ENCODE measurements at places on chromosomes 12 and 14.

DNA sequence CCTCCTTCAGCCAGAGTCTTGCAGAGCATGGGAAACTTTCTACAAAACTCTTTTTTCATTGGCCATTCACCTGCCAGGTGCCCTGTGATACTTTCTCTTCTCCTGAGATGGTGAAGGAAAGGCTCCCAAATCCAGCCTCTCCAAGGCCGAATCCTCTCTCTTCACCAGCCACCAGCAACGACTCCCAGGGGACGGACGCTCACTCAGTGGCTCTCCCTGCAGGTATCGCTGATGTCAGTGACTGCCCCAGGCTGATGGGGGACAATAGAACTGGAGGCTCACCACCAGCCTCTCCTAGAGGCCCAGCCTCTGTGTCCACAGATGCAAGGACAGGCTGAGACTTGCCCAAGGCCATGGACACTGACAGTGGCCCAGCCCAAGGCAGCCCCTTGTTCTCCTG lies 204.1 kb downstream of the BCL11B start:
- DNase-seq, result no peak

- peak; percentile 59 for DNase-seq
Observed at GRCh38 chr14:94129111-94129757, at the start of gene IFI27L2. TSS of gene IFI27L2 (minus strand) at chr14:94129604. CDS start at chr14:94129564, 40 bp downstream.

DNA sequence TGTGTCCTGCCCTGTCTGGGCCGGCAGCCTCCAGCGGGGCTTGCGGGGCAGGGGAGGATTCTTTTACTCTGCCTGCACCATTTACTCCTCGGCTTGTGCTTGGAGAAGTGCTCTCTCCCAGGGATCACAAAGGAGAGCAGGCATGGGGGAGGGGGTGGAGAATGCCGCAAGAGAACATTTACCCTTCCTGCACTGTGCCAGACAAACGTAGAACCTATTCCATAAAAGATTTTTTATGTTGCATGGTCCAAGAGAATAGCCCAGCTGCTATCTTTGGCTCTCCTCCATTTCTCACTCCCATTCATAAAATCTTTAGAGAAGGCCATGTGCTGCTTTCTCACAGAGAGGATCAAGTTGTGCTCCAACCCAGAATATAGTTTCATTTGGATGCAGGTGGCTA lies 159.4 kb downstream of the SPTSSA start:
- no peak for DNase-seq

- DNase-seq, result no peak
Observed at GRCh38 chr12:47833591-47834012, 13.9 kb upstream of the HDAC7 start.

GRCh38 chr12:111826316-111826715 lies 15.7 kb upstream of the MAPKAPK5 start:
- no peak for DNase-seq

DNA sequence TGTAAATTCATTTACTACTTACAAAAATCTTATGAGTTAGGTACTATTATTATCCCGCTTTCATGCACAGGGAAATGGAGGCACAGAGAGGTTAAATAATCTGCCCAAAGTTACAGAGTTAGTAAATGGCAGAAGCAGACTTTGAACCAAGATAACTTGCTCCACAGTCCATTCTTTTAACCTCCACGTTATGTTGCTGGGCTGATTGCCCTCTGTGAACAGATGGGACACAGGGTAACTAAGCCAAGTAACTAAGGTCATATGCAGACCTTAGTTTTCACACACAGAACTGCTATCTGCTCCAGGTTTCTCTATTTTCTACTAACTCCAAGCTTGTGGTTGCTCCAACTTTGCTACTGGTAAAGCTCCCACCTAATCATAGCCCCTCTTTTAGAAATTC lies 147.1 kb upstream of the IFNG-AS1 start:
- DNase-seq, result no peak

- no peak for DNase-seq
Observed at GRCh38 chr12:117525766-117526165, 164.3 kb upstream of the NOS1 start.

DNA sequence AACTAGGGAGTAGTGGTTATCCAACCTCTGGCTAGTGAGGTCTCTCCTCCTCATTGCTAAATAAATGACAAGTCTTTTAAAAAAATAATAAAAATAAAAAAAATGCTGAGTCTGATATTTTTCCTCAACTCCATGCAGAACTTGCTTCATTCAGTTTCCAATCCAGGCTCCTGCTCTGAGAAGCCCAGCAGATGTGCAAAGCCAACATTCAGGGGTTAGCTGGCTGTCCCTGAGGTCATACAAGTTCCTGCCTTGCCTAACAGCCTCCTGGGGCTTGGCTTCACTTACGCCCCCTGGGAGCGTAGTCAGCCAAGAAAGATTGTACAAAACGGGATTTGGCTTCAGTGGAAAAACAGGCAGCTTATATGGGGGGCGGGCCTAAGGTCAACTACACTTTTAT lies 23.3 kb downstream of the RTRAF start:
- DNase-seq, result no peak

- no peak for DNase-seq
Observed at GRCh38 chr14:86865934-86866333, 1127.0 kb downstream of the GALC start.

DNA sequence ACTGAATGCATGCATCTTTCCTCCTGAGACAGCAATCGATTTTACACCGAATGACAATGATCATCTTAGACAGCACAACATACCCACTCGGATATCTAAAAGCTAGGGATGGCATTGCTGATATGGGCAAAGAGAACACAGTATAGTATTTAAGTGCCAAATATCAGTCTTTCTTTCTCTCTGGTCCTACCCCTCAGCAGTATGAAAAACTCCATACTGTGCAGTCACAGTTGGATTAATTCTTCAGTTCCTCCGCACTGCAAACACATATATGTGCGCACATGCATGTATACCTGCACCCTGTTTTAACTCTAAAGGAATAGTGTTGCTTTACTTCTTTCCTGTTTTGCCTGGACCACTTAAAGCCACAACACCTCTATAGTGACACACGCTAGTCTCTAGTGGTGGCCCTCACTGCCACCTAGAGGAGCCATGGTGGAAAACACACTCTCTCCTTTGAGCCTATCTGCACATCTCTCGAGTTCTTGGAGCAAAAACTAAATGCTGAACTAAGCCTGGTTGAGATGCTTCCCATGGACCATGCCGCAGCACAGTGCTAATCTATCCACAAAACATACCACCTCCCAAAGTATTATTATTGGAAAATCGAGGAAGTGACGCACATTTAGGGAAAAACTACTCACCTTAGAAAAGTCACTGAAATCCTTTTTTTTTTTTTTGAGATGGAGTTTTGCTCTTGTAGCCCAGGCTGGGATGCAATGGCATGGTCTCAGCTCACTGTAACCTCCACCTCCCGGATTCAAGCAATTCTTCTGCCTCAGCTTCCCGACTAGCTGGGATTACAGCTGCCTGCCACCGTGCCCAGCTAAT lies 11.9 kb downstream of the TMEM52B start:
- DNase-seq, result peak; percentile 23

DNA sequence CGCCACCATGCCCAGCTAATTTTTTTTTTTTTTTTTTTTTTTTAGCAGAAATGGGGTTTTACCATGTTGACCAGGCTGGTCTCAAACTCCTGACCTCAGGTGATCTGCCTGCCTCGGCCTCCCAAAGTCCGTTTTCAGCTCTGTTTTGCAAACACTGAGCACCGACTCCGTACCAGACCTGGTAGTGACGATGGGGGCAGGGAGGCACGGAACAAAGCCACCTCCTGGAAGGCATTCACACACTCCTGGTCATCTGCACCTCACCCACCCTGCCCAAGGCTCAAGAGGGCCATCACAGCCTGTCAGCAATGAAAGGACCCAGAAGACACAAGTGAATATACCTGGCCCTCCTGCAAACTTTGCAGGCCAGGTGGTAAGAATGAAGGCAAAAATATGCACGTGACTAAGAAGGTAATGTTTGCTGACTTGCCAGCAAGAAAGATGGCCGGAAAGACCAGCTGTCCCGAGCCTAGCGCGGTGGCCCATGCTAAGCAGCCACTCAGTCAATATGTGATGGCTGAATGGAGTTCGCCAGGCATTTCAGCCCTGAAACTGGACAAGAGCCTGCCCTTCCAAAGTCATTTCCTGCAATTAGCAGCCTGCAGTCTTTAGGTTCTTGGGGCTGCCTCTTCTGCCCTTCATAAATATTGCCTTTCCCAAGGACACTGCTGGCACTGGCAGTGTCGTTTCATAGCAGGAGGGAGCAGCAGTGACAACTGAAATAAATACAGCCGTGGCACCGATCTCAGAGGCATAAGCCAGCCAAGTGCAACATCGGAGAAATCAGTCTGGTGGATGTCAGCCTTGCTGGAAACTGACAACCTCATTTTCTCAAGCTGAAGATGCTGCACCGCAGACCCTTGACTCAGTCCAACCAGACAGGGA lies 17.6 kb downstream of the MMAB start:
- no peak for DNase-seq

DNA sequence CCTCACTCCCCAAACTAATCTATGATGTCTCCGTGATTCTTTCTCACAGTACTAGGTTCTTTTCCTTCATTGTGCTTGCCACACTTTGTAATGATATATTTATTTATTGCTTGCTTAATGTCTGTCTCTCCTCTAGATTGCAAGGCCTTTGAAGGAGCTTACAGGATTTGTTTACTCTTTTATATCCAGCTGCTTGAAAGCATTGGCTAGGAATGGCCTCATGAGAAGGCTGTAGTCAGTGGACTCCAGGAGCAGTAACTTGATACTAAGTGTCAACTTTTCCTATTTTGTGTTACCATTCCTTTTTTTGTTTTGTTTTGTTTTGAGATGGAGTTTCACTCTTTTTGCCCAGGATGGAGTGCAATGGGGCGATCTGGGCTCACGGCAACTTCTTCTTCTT lies 7.3 kb upstream of the FAM234B start:
- no peak for DNase-seq

- no peak for DNase-seq
Observed at GRCh38 chr14:24880689-24881088, 169.3 kb downstream of the STXBP6 start.

GRCh38 chr14:43155258-43155657 lies 1351.8 kb downstream of the FSCB start:
- DNase-seq, result no peak

DNA sequence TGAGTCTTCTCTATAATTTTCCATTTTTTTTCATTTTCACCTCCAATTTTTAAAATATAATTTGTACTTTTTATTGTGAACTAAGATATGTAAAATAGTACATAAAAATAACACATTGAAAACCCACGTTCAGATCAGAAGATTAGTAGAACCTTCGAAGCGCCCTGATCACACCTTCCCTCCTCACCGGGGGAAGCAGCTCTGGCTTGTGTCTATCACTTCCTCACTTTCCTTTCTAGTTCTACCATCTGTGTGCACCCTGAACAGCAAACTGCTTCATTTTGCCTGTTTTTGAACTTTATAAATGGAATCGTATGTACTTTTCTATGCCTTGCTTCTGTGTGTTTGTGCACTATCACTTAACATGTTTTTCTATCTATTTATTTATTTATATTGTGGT lies 11.8 kb upstream of the CD27 start:
- no peak for DNase-seq

DNA sequence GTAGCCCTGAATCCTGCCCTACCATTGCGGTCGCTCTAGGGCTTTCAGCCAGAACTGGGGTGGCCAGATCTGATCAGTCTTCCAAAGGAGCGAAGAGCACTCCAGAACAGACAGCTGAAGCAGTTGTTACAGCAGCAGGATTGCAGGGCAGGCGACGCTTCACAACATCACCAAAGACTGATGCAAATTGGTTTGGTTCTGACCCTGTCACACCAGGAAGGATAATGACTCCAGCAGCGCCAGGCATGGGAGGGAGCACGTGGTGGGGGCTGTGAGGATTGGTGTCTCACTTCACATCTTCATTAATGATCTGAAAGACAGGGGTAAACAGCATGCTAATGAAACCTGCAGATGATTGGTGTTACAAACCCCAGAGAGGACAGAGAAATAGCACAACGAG lies 30.6 kb upstream of the VSX2 start:
- no peak for DNase-seq

DNA sequence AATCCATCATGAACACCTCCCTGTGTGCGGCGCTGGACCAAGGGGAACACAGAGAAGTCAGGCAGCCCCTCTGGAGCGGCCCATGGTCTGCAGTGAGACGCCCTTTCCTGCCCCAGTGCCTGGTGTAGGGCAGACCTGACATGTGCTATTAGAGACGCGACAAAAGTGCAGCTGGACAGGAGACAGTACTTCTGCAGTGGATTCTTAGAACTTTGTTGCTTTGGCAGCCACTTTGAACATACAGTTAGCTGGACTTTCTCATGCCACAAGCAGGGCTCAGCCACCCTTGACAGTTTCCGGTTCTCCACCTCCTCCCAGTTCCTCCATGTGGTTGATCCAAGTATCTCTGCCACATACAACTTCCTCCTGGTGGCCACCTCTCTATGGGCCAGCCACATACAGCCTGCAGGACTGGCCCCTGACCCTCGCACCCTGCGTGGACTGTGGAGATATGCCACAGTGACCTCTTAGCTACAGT lies 45.9 kb downstream of the LGMN start:
- no peak for DNase-seq

DNA sequence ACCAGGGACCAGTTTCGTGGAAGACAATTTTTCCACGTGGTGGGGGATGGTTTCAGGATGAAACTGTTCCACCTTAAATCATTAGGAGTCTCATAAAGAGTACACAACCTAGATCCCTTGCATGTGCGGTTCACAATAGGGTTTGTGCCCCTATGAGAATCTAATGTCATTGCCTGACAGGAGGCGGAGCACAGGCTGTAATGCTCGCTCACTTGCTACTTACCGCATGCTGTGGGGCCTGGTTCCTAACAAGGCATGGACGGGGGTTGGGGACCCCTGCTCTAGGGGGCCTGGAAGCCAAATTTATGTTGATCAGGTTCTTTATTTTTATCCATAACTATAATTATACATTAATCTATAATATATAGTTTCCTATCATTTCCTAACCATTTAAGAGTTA lies 315.3 kb downstream of the MED13L start:
- no peak for DNase-seq

GRCh38 chr12:42483521-42483790 lies 106.1 kb downstream of the PRICKLE1 start:
- no peak for DNase-seq

DNA sequence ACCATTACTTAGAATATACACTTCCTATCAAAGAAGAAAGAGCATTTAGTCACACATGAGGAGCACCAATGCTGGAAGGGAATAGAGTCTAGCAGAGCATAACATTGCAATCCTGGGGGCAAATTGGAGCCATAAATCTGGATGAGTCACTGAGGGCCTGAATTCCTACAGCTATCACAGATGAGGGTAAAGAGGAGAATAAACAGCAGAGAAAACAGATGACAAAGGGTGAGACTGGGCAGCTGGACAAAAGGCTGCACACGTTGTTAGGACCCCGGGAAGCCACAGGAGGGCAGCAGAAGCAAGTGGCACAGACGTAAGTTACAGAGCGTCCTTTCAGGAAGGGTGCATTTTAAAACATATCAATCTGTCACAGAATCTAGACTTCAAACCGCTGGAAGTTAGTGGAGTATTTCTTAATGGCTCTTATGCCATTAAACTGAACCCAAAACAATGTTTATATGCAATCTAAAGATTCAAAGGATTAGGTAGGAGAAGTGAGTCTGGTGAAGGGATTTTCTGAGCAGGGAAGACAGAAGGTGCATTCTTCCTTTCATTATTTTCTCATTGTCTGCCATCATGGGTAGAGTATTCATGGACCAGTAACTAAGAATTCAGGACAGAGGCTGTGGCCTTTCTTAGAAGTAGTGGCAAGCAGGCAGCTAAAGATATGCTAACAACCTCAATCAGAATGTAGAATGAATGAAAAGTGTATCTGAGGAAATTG lies 159.8 kb upstream of the DAAM1 start:
- DNase-seq, result no peak
